Activated naive CD8-positive, alpha-beta T cell treated with anti-CD3 and anti-CD28 coated beads for 36 hours (primary cell): ENCODE measurements at places on chromosomes 12 and 14. TPM values are rescaled to one million over a fixed set of nuclear protein-coding genes. Genes with fewer than 3 reads are reported as not detected.

GRCh38 chr12:41627476-41627875 is 439.4 kb downstream of the PDZRN4 start:
- H3K4me3 ChIP-seq = no peak overlapping the region
- no peaks in the 10 kb centered on the region for H3K27me3 ChIP-seq
- no peaks in the 10 kb centered on the region for H3K4me1 ChIP-seq
- no peaks in the 10 kb centered on the region for H3K36me3 ChIP-seq
- no peak for DNase-seq

GRCh38 chr12:123033392-123034021 is 53.0 kb downstream of the ARL6IP4 start:
- peak overlapping the region; percentile 44 for H3K4me3 ChIP-seq
- peak overlapping the region; percentile 71 for H3K27ac ChIP-seq
- H3K27me3 ChIP-seq = no peaks in the 10 kb centered on the region
- H3K4me1 ChIP-seq = peaks cover 23% of the 10 kb centered on the region
- peaks cover 8% of the 10 kb centered on the region for H3K36me3 ChIP-seq

DNA sequence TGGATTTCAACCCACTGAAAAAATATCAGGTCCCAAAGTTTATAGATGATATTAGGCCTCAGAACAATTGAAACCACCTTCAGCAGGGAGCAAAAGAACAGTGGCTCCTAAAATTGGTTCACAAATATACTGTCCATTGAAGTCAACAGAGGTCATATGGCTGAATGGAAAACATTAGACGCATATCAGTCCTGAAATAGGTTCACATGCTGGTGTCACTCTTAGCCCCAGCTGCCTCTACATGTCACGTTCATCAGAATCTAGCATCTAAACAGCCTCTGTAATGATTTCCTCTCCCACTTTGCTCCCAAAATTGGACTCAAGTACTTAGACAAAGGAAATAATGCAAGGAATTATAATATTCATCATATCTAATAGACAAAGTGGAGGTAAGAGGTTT is 8.7 kb downstream of the FLRT2 start:
- H3K4me1 ChIP-seq = no peaks in the 10 kb centered on the region
- H3K27me3 ChIP-seq = peaks cover 36% of the 10 kb centered on the region
- H3K27ac ChIP-seq = no peak overlapping the region
- H3K4me3 ChIP-seq = no peak overlapping the region
- H3K36me3 ChIP-seq = no peaks in the 10 kb centered on the region
- DNase-seq = no peak

- H3K27me3 ChIP-seq = no peaks in the 10 kb centered on the region
- no peak overlapping the region for H3K4me3 ChIP-seq
- no peak overlapping the region for H3K27ac ChIP-seq
- H3K36me3 ChIP-seq = no peaks in the 10 kb centered on the region
- H3K4me1 ChIP-seq = no peaks in the 10 kb centered on the region
- DNase-seq = no peak
These were observed 806.2 kb downstream of the GALC start for GRCh38 chr14:87186737-87187136.

GRCh38 chr12:11879306-11879705 is 191.4 kb upstream of the BCL2L14 start:
- H3K4me1 ChIP-seq = peaks cover 35% of the 10 kb centered on the region
- no peak overlapping the region for H3K4me3 ChIP-seq
- peaks cover 47% of the 10 kb centered on the region for H3K36me3 ChIP-seq
- no peaks in the 10 kb centered on the region for H3K27me3 ChIP-seq

DNA sequence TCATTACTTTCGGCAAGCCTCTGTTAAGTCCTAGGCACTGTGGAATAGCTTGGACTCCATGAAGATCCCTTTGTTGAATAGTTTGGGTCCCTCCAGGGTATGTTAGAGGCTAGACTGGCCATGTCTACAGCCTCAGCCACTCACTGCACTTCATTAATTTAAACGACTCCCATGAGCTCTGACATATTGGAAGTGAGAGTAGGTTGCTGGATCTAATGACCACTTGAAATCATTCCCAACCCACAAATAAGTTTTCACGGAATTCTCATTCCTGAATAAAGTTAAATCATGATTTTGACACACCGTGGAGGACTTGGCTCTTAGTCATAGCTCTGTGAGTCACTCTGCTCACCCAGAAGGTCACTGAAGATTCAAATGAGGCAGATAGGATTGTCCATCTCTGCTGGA is 21.4 kb upstream of the APPL2 start:
- no peaks in the 10 kb centered on the region for H3K36me3 ChIP-seq
- peaks cover 5% of the 10 kb centered on the region for H3K4me1 ChIP-seq
- DNase-seq = no peak
- H3K27ac ChIP-seq = no peak overlapping the region

DNA sequence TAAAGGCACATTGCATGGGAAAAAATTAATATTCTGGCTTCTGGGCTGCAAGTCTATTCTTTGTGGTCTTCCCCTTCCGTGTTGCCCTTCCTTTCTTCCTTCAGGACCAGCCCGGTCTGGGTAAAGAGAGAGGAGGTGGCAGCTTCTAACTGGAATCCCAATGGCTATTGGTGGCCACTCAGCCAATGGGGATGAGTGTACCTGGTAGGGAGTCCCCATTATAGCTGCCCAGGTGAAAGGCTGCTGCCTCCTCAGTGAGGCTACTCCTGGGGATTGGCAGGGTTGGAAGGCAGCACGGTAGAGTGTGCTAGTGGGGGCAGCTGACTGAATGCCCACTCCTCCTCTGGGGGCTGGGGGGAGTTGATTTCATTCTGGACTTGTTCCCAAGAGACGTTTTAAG is 112.6 kb downstream of the RBM19 start:
- H3K4me1 ChIP-seq = no peaks in the 10 kb centered on the region
- no peaks in the 10 kb centered on the region for H3K27me3 ChIP-seq
- H3K27ac ChIP-seq = no peak overlapping the region
- DNase-seq = no peak

DNA sequence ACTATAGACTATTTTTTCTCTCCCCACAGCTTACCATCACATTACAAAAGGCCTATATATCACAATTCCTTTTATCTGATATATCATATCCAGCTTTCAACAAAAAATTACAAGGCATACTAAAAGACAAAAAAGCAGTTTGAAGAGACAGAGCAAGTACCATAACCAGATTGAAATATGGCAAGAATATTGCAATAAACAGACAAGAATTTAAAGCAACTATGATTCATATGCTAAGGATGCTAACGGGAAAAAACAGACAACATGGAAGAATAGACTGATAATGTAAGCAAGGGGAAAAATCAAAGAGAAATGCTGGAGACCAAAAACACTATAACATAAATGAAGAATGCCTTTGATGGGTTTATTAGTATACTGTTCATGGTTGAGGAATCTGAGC is 40.7 kb downstream of the LRP6 start:
- peaks cover 3% of the 10 kb centered on the region for H3K27me3 ChIP-seq
- peaks cover 5% of the 10 kb centered on the region for H3K4me1 ChIP-seq
- H3K27ac ChIP-seq = no peak overlapping the region
- peaks cover 8% of the 10 kb centered on the region for H3K36me3 ChIP-seq
- no peak for DNase-seq
- no peak overlapping the region for H3K4me3 ChIP-seq

DNA sequence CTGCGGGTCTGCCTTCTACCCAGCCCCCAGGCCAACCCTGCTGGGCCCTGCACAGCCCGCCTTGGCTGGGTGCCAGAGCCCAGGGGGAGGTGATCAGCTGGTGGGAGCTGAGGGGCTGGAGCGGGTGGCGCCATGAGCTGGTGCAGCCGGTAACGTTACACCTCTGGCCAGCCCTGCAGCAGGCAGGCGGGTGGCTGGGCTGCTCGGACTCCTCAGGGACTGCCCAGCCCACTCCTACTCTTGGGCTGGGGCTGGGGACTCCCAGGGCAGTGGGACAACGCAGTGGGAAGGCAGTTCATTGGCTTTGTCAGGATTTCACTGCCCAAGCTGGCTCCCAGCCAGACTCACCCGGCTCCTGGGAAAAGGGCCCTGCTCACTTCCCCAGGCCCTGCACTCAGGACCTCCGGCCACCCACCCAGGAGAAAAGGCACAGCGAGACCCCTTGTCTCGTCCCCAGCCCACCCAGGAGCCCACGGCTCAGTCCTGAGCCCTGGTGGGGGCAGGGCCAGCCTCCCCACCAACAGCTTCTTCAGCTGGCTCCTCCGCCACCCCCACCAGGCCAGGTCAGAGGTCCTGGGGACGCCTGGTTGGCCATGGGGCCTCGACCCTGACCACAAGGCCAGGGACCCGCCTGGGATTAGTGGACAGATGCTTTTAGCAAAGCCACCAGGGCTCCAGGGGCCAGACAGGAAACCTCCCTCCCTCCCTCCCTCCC is 1.0 kb downstream of the PGF start:
- H3K4me1 ChIP-seq = no peaks in the 10 kb centered on the region
- H3K4me3 ChIP-seq = no peak overlapping the region
- H3K27ac ChIP-seq = no peak overlapping the region
- H3K27me3 ChIP-seq = peaks cover 14% of the 10 kb centered on the region

DNA sequence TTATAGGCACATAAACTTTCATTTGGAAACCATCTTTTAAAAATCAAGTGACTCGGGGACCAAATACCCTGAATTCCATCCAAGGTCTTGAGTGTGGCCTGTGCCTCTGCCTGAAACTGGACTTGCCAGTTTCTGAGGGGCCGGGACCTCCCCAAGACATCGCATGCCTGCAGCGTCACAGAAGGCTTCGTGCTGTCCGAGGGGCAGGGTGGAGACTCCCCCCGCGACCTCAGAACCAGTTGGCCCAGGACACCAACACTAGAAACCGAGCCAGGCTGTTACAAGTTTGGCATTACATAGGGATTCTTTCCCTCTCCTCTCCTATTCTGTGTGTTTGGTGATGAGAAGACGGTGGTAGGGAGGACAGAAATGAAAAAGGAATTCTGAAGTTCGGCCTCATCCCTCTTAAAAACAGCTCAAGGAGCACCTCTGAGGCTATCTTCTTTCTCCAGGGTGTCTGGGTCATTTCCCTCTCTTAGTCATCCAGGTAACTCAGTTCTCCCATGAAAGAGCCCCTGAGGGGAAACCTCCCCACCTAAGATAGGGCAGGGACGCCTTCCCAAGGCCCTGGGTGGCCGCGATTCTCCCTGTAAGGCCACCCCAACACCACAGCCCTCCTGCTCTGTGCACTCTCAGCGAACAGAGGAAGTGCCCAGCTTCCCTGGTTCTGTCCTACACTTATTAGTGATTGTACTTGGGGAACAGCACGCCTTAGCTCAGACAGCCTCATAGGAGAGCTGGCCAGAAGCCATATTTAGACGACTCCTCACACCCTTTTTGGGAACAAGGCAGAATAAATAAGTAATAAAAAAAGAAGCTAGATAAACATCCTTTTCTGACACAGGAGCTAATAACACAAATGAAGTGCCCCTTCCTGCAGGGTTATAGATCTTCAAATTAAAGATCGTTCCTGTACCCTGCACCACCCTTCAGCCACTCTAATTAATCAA is 93.8 kb downstream of the BCL11B start:
- peak overlapping the region; percentile 95 for H3K27ac ChIP-seq
- peaks cover 57% of the 10 kb centered on the region for H3K4me1 ChIP-seq
- peak overlapping the region; percentile 67 for H3K4me3 ChIP-seq

DNA sequence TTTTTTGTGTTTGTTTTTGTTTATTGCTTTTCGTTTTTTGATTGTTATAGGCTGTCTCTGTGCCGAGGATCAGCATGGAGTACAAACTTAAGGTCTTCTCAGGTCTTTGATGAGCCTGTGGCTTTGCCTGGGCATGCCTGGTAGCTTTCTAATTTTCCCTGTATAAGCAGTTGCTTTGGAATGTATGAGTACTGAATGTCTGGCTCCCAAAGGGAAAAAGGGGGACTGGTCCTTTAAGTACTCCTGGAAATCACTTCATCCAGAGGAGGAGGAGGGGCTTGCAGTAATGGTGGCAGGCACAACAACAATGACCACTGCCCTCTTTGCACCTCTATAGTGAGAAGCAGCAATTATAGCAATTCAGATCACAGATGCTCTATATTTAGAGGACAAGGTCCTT is 67.6 kb upstream of the TTC7B start:
- DNase-seq = no peak
- H3K27ac ChIP-seq = no peak overlapping the region
- no peaks in the 10 kb centered on the region for H3K27me3 ChIP-seq
- H3K4me1 ChIP-seq = no peaks in the 10 kb centered on the region

DNA sequence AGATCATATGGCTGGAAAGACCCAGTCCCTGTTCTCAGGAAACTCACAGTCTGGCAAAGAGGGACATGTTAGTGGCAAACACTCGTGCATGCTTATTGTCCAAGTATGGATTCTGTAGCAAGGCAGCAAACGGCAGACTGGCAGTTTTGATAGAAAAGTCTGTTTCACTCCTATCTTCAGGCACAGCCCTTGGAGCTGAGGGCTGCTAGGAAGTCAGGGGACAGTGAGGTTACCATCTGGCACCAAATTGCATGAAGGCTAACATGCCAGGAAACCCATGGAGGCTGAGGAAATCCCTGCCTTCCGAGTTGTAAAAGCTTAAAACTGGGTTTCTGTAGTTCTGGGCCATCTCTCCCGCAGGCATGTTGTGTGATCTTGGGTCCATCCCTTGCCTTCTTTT is 32.9 kb downstream of the CALM1 start:
- no peak overlapping the region for H3K4me3 ChIP-seq
- H3K27ac ChIP-seq = no peak overlapping the region
- no peak for DNase-seq
- no peaks in the 10 kb centered on the region for H3K27me3 ChIP-seq
- no peaks in the 10 kb centered on the region for H3K4me1 ChIP-seq

- DNase-seq = no peak
- no peak overlapping the region for H3K4me3 ChIP-seq
- H3K4me1 ChIP-seq = peaks cover 5% of the 10 kb centered on the region
- H3K27me3 ChIP-seq = no peaks in the 10 kb centered on the region
- peaks cover 5% of the 10 kb centered on the region for H3K36me3 ChIP-seq
- H3K27ac ChIP-seq = no peak overlapping the region
These were observed 78.3 kb upstream of the PSMA6 start for GRCh38 chr14:35213869-35214387.

The TBC1D30 gene
- total RNA-seq = 1.6 TPM

The POTEM gene
- total RNA-seq = not detected

The SLC25A21 gene
- not detected for total RNA-seq

The KRT83 gene
- total RNA-seq = not detected

The SLC6A15 gene
- 0.14 TPM for total RNA-seq

The ANKRD33 gene
- total RNA-seq = not detected

The GDF3 gene
- total RNA-seq = not detected
